ENCODE measurements at places on chromosomes 2 and 18. TPM values are rescaled to one million over a fixed set of nuclear protein-coding genes. Genes with fewer than 3 reads are reported as not detected.

DNA sequence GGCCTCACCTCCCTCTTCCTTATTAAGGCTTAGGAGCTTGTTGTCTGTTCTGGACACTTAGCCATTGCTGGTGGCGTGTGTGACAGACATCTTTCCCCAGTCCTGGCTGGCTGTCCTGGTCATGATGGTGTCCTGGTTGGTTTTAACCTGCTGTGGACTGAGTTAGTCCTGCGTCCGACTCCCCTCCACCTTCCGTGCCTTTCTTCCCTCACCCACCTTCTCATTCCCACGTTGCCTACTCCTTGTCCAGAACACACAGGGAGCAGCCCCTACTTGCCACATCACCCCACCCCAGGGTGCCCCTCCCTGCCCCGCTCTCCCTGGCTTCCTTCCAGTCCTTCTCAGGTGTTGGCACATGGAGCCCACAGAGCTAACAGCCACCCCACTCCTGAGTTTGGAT lies 9.5 kb downstream of the ANO7 start:
- H3K4me3 ChIP-seq, result no peak overlapping the region
- no peak overlapping the region for H3K27ac ChIP-seq
- peak; percentile 52 for DNase-seq
- no peaks in the 10 kb centered on the region for H3K27me3 ChIP-seq

The RGPD3 gene
- total RNA-seq, result 0.18 TPM

GRCh38 chr18:3623769-3624545 lies 174.0 kb downstream of the TGIF1 start:
- peak overlapping the region; percentile 70 for H3K27ac ChIP-seq
- H3K36me3 ChIP-seq, result no peaks in the 10 kb centered on the region
- H3K27me3 ChIP-seq, result no peaks in the 10 kb centered on the region
- H3K4me3 ChIP-seq, result no peak overlapping the region
- peak; percentile 85 for DNase-seq

DNA sequence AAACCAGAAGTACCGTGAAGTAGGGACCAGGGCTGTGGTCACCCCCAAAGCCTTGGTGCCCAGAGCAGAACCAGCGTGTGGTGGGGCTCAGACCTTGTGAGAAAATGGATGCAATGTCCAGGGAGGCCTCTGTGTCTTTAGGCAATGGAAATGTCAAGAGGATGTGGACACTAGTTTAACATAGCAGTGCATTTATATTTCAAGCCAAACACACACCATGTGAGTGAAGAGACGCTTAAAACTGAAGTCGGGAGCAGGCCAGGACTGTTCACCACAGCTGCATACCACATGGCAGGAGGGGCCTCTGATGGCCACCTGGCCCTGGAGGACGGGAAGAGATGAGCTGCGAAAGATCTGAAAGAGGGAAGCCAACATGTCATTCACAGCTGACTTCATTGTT lies 87.3 kb upstream of the LDLRAD4 start:
- no peaks in the 10 kb centered on the region for H3K4me1 ChIP-seq
- H3K36me3 ChIP-seq, result no peaks in the 10 kb centered on the region
- no peak for DNase-seq
- no peaks in the 10 kb centered on the region for H3K27me3 ChIP-seq
- H3K4me3 ChIP-seq, result no peak overlapping the region
- H3K27ac ChIP-seq, result no peak overlapping the region

DNA sequence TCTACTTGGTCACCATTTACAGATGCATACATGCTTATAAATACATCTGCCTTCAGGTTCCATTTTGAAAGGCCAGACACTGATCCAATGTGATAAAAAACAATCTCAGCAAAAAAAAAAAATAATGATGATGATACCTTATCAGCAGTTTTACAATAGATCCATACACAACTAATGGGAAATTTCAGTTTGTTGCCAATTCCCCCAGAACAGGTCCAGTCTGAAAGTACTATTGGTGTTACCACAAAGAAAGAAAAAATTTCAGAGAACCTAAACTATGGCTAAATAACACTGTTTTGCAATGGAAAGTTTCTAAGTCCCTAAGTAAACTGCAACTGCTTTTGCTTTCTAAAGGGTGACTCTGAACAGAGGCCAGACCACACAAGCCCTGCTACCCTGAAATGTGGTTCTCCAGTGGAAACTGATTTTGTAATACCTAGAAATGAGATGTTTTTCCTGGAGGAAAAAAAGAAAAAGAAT lies 54.1 kb downstream of the LPIN2 start:
- peaks cover 7% of the 10 kb centered on the region for H3K4me1 ChIP-seq
- H3K36me3 ChIP-seq, result no peaks in the 10 kb centered on the region
- no peak for DNase-seq
- H3K4me3 ChIP-seq, result no peak overlapping the region
- H3K27ac ChIP-seq, result peak overlapping the region; percentile 36
- H3K27me3 ChIP-seq, result no peaks in the 10 kb centered on the region

The UGT1A4 gene
- not detected for total RNA-seq

The MALT1 gene
- 27.4 TPM for total RNA-seq

- no peaks in the 10 kb centered on the region for H3K4me1 ChIP-seq
- no peak for DNase-seq
- no peaks in the 10 kb centered on the region for H3K27me3 ChIP-seq
- peak overlapping the region; percentile 49 for H3K27ac ChIP-seq
Observed at GRCh38 chr18:28718696-28719095, 541.8 kb upstream of the CDH2 start.

The DAPL1 gene
- total RNA-seq, result not detected

The DNER gene
- 0.45 TPM for total RNA-seq

- H3K27ac ChIP-seq, result no peak overlapping the region
- no peaks in the 10 kb centered on the region for H3K36me3 ChIP-seq
- H3K4me1 ChIP-seq, result peaks cover 6% of the 10 kb centered on the region
- no peak for DNase-seq
- no peaks in the 10 kb centered on the region for H3K27me3 ChIP-seq
- H3K4me3 ChIP-seq, result no peak overlapping the region
Observed at GRCh38 chr2:75047189-75047991, 88.9 kb downstream of the POLE4 start.

GRCh38 chr2:201233192-201233811 lies 27.0 kb upstream of the CASP8 start:
- no peaks in the 10 kb centered on the region for H3K27me3 ChIP-seq
- H3K27ac ChIP-seq, result no peak overlapping the region
- peak; percentile 79 for DNase-seq
- H3K4me1 ChIP-seq, result no peaks in the 10 kb centered on the region

The PROC gene
- 0.58 TPM for total RNA-seq

The UGT1A10 gene
- not detected for total RNA-seq

DNA sequence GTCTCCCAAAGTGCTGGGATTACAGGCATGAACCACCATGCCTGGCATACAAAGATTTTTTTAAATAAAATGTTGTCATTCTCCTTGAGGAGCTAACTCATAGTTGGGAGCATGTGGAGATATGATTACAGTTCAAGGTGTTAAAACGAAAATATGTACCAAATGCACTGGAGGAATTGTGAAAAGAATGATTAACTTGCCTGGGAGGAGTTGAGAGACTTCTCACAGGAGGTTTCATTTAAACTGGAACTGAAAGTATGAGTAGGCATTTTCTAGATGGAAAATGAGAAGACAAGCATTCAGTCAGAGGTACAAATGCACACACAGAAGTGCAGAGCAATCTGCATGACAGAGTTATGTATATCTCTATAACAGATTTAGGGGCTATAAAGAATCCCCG lies 126.6 kb upstream of the PDE1A start:
- no peaks in the 10 kb centered on the region for H3K36me3 ChIP-seq
- no peaks in the 10 kb centered on the region for H3K27me3 ChIP-seq
- H3K4me3 ChIP-seq, result no peak overlapping the region

- H3K36me3 ChIP-seq, result no peaks in the 10 kb centered on the region
- no peak for DNase-seq
- H3K27me3 ChIP-seq, result no peaks in the 10 kb centered on the region
- no peak overlapping the region for H3K4me3 ChIP-seq
- no peak overlapping the region for H3K27ac ChIP-seq
Observed at GRCh38 chr2:226813148-226813701, 13.6 kb upstream of the IRS1 start.

DNA sequence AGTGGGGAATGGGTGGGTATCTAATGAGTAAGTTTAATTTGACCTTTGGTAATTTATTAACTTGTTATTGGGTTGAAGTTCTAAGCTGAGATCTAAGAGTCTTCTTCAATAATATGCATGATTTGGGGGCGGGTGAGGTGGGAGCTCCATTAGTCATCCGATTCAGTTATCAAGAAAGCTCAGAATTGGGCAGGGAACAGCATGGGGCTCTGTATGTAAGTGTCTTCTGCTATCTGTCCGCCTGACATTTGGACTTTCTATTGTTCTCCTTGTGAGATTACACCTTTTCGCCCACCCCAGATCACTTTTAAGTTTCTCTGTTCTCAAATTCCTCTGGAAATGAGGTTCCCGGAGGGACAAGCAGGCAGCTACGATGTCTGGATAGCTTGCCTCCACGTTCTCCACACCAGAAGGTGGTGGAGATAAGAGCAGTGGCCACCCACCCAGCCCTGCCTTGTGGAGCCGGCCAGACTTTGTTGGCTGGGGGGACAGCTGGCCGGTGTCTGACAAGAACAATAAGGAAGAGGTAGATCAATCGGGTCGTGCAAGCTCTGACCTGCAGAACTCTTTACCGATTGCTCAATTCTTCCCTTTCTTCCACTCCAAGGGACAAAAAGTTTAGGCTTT lies 75.5 kb upstream of the GATA6 start:
- no peaks in the 10 kb centered on the region for H3K27me3 ChIP-seq
- H3K27ac ChIP-seq, result no peak overlapping the region
- no peaks in the 10 kb centered on the region for H3K36me3 ChIP-seq
- H3K4me3 ChIP-seq, result no peak overlapping the region
- DNase-seq, result no peak

DNA sequence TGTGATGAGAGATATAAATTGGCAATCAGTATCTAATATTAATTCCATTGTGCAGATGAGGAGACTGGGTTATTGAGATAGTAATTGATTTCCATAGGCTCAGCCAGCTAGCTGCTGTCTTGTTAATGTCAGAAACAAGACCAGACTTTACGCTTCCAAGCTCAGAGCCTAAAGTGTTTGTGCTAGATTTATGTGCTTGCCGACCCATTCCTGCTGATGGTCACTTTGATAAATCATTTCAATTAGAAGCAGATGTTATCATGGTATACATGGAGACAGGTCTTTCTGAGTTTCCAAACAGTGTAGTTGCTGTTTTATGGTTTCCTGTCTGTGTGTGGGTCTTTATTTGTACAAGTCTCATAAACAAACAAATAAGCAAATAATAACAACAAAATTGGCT lies 92.8 kb downstream of the AQP4 start:
- H3K4me3 ChIP-seq, result no peak overlapping the region
- no peaks in the 10 kb centered on the region for H3K36me3 ChIP-seq
- DNase-seq, result no peak
- H3K27me3 ChIP-seq, result no peaks in the 10 kb centered on the region
- H3K27ac ChIP-seq, result no peak overlapping the region

The FBXO48 gene
- 1.0 TPM for total RNA-seq

The SPEG gene
- total RNA-seq, result 261 TPM

DNA sequence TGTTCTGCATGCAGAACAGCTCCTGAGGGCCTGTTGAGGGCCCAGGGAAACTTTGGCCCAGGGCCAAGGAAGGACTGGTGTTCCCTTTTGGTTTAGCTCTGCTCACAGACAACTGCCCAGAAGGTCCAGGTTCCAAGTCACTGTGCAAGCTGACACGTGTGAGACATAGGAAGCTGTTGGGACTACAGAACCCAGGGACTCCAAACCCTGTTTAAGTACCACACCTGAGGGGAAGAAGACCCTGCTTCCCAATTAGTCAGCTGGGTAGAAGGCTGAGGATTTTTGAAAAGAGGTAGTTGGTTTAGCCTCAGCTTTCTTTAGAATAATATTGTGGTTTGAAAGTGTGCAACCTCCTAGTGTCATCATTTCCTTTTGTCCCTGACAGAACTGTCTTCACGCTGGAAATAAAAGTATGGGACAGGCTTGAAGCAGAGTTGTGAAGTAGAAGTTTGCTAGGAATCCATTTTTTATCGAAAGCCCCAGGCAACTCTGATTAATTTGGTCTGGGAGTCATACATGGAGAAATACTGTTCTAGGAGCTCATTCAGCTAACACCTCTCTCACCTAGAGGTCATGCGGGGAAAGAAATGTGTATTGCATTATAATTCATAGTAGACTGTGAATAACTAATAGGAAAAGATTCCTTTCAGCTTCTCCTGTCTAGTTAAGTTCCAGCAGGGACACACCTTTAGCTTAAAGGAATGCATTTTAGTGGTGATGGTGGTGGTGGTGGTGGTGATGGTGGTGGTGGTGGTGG lies 19.9 kb upstream of the IL1RL1 start:
- H3K27me3 ChIP-seq, result no peaks in the 10 kb centered on the region
- no peaks in the 10 kb centered on the region for H3K4me1 ChIP-seq
- no peak for DNase-seq
- no peak overlapping the region for H3K4me3 ChIP-seq
- no peaks in the 10 kb centered on the region for H3K36me3 ChIP-seq

DNA sequence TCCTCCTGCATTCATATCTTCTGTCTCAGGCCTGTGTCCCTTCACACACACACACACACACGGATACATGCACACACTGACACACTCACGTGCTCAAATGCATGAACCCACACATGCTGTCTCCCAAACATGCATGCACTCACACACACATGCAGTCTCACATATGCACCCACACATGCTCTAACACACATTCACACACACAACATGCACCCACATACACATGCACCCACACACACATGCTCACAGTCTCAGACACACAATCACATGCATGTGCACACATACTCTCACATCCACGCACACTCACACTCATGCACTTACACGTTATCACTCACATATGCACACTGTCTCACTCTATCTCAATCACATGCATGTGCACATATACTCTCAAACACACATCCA lies 1.9 kb upstream of the CD226 start:
- DNase-seq, result no peak
- H3K27me3 ChIP-seq, result no peaks in the 10 kb centered on the region
- no peak overlapping the region for H3K4me3 ChIP-seq
- H3K4me1 ChIP-seq, result no peaks in the 10 kb centered on the region
- H3K36me3 ChIP-seq, result no peaks in the 10 kb centered on the region

GRCh38 chr2:202695166-202695565 lies 60.4 kb downstream of the FAM117B start:
- H3K4me1 ChIP-seq, result no peaks in the 10 kb centered on the region
- H3K36me3 ChIP-seq, result no peaks in the 10 kb centered on the region
- DNase-seq, result no peak
- H3K27me3 ChIP-seq, result no peaks in the 10 kb centered on the region
- H3K27ac ChIP-seq, result no peak overlapping the region

The ADAM23 gene
- total RNA-seq, result 11.1 TPM

DNA sequence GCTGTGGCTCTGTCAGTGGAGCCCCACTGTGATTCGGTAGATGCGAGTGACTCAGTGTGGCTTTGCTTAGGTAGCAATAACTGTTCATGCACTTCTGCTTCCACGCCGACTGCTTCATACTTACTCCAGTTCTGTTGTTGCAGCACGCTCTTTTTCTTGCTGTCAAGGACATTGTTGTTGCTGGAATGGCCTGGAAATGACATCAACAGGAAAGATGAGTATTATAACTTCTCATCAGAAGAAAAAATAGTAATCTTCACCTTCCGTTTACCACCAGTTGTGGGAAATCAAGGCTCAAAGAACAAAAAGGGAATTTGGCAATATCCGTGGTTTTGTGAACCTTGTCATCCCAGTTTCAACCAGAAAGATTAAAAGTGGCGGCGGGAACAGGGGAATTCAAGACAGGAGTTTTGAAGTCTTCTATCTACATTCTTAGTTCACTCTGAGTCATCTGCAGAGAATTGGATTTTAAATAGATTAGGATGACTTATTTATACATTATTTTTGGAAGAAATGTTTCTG lies 8.3 kb downstream of the TM4SF20 start:
- H3K27me3 ChIP-seq, result no peaks in the 10 kb centered on the region
- peak; percentile 76 for DNase-seq
- no peak overlapping the region for H3K27ac ChIP-seq

Measured in aorta (tissue), 5 donors.